ENCODE measurements at places on chromosomes 16 and 17.

DNA sequence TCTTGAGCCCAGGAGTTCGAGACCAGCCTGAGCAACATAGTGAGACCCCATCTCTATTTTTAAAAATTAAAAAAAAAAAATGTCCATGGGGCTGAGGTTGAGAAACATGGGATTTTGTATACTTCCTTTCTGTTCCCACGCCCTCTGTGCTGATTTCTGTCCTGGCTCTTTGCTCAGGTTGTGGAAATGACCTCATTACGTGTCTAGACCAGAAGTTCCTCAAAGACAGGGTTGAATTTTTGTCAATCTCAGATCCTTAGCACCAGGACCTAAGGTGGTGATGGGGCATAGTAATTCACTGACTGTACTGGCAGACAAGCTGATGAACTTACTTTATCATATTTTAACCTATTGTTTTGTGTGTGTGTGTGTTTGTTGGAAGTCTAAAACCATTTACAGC lies 11.2 kb upstream of the HNF1B start:
- no peak for DNase-seq

DNA sequence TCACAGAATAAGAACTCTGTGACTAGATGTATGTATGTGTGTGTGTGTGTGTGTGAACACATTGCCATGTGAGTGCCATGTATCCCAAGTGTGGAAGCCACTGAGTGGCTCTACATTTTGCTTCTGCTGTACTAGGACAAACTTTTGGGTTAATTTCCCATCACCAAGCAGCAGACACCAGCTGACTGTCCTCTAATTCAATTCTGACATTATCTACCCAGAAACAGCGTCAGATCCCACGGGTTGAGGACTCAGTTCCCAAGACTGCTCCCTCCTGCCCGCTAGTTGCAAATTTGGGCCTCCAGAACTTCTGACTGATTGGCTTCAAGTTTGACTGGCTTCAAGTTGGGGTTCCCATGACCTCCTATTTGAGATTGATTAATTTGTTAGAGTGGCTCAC lies 29.2 kb downstream of the HS3ST2 start:
- DNase-seq: no peak

DNA sequence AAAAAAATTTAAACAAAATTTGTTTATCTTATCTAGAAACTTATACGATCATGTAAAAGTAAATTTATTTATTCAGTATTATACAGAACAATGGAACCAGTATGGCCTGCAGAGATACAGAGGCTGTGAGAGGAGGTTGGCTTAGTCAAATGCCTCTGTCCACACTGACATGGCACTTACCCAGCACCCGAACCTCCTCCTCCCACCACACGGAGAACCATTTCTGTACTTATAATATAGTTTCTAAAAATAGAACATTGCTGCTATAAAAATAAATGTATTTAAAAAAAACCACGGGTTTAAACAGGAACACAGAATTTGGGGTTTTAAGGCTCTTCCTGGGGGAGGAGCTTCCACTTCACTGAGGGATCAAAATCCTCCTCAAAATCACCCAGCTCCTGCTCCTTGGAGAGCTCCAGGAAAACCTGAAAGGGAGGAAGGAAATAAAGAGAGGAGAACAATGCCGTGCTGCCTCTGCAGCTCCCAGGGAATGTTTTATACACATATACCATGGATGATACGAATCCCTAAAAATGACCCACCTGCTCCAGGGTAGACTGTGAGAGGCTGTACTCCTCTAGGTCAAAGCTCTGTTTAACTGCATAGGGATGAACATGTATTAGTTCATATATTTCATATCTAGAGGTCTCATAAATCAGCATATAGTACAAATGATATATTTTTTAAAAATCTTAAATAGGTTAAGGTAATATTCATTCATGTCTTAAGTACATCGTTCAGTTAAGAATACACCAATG lies 87.3 kb downstream of the ABCA8 start:
- DNase-seq: no peak

DNA sequence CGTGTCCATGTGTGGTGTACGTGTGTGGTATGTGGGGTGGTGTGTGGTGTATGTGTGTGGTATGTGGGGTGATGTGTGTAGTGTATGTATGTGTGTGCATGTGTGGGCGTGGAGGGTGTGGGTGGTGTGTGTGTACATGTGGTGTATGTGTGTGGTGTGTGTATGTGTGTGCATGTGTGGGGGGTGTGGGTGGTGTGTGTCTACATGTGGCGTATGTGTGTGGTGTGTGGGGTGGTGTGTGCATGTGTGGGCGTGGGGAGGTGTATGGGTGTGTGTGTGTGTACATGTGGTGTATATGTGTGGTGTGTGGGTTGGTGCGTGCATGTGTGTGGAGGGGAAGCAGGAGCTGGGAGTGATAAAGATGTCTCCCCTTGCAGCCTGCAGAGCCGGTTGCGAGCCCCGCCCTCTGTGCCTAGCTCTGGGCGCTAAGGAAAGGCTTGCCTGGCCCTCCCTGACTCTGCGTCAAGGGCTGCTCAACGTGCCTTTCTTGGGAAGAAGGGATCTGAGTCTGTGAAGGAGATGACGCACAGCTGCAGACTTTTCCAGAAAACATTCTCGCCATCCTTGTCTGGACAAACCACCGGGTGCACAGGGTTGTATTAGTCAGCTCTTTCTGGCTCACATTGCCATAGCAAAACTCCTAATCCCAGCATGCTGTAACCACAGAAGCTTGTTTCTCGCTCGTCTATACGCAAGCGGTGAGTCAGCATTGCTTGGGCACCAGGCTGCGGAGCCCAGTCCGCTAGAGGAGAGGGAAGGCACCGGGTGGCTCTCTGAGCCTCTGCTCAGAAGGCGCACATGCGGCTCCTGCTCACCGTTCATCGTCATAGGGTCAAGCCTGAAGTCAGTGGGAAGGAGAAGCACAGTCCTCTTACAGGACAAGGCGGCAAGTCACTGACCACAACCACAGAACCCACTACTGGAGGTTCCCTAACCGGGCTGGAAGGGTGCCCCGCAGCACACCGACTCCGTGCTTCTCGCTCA lies 2.0 kb upstream of the CD300H start:
- DNase-seq: peak; percentile 43

DNA sequence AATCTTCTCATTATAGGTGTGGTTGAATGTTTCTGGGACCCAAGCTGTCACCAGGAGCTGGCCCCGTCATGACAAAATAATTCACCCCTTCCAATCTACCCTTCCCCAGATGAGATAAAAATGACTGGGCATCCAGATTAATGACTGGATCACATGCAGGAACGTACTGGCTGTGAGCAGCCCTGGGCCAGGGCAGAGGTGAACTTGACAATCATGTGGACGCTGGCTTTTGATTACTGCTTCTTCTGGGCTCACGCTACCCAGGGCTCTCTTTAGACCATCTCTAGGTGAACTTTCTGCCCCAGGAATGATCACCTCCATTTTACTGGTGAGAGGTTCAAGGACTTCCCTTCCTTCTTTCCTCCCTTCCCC lies 18.3 kb downstream of the CBX4 start:
- no peak for DNase-seq

- DNase-seq: no peak
These were observed 359.1 kb upstream of the XYLT1 start for GRCh38 chr16:17829811-17830210.

- no peak for DNase-seq
These were observed 1.1 kb upstream of the UBE2I start for GRCh38 chr16:1308036-1308976.

- no peak for DNase-seq
These were observed 2.7 kb downstream of the KRT36 start for GRCh38 chr17:41486809-41487530.

DNA sequence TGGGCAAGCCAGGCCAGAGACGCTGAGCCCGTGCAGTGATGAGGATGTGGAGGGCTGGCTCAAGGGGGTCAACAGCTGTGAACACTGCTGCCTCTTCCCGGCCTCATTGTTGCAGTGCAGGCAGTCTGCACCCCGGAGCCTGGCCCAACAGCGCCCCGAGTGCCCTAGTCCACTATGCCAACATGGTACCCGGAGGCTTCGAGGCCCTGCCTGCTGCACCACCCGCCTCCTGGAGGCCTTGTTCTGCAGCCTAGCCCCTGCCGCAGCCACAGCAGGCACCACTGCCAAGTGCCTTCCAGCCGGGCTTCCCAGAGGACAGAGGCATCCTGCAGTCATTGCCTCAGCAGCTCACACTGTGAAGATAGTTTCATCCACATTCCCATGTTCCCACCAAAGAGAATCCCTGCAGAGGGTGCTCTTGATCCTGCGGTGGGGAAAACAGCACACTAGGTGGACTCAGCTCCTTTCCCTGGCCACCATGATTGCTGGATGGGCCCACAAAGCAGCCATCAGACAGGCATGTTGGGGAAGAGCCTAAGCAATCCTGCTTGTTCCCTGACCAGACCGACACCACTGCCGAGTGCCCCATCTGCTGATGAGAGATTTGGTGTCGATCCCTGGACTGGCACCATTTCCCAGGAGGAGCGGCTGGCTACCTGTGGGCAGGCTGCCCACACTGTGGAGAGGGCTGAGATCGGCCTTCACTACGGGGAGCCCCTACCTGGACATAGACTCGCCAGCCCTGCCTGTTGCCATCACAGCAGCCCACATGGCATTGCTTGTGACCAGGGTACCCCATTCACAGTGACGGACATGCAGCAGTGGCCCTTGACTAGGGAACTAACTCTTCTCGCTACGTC lies 44.9 kb downstream of the USP22 start:
- DNase-seq: no peak

DNA sequence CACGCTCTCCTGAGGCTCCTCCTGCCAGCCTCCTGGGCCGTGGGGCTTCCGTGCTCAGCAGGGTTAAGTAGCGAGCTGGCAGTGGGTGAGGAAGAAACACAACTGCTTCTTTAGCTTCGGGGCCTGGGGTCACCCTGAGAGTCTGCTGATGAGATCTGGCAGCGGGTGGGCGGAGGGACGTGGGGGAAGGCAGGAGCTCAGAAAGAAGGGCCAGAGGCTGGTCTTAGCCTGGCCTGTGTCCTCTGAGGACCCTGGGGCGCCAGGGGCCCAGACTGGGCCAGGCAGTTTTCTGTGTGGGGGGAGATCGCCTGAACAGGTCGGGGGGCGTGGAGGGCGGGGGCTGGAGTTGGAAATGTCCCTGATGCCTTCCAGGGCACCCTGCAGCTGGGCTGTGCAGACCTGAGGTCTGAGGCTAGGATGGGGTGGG lies 97.8 kb upstream of the GSE1 start:
- DNase-seq: no peak

GRCh38 chr17:55742272-55743102 lies 8.4 kb upstream of the PCTP start:
- no peak for DNase-seq

- DNase-seq: no peak
These were observed at the start of gene PSMB10 for GRCh38 chr16:67936124-67936879. Gene PSMB10 (minus strand): TSS chr16:67936850. CDS start chr16:67936749, 101 bp downstream.

GRCh38 chr16:86222965-86223551 lies 287.3 kb upstream of the FOXF1 start:
- DNase-seq: no peak

GRCh38 chr17:64579917-64580316 lies 73.1 kb downstream of the CEP95 start:
- no peak for DNase-seq

GRCh38 chr16:13376174-13376573 lies 474.8 kb downstream of the SHISA9 start:
- no peak for DNase-seq

DNA sequence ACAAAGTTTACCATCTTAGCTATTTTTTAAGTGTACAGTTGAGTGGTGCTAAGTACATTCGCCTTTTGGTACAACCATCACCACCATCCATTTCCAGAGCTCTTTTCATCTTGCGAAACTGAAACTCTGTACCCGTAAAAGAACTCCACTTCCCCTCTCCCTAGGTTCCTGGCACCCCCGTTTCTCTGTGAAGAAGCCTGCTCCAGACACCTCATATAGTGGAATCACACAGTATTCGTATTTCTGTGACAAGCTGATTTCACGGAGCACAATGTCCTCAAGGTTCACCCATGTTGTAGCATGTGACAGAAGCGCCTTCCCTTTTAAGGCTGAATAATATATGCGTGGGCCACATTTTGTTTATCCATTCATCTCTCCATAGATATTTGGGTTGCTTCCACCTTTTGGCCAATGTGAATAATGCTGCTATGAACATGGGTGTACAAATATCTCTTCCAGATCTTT lies 54.2 kb upstream of the MAP3K14 start:
- peak; percentile 27 for DNase-seq

DNA sequence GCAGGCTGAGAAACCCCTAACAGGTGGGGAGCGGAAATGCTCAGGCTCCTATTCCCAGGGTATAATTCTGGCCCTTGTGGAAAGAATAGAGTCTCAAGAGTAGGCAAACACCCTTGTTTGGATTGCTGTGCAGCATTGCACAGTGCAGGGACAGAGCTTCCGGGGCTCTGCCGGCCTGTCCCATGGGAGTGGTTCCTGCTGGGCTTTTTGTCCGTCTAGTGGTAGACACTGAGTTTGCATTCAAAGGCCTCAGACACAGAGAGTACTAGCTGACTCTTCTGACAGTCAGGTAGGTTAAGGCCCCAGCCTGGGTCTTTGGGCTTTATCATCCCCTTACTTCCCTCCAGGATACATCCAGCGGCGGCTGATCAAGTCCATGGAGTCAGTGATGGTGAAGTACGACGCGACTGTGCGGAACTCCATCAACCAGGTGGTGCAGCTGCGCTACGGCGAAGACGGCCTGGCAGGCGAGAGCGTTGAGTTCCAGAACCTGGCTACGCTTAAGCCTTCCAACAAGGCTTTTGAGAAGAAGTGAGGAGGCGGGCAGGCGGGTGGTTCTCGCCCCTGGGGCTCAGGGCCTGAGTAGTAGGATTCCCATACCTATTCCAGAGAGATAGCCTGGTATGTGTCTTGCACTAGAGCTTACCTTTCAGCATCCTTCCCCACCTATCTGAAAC lies 18.1 kb downstream of the POLR2A start:
- DNase-seq: no peak

DNA sequence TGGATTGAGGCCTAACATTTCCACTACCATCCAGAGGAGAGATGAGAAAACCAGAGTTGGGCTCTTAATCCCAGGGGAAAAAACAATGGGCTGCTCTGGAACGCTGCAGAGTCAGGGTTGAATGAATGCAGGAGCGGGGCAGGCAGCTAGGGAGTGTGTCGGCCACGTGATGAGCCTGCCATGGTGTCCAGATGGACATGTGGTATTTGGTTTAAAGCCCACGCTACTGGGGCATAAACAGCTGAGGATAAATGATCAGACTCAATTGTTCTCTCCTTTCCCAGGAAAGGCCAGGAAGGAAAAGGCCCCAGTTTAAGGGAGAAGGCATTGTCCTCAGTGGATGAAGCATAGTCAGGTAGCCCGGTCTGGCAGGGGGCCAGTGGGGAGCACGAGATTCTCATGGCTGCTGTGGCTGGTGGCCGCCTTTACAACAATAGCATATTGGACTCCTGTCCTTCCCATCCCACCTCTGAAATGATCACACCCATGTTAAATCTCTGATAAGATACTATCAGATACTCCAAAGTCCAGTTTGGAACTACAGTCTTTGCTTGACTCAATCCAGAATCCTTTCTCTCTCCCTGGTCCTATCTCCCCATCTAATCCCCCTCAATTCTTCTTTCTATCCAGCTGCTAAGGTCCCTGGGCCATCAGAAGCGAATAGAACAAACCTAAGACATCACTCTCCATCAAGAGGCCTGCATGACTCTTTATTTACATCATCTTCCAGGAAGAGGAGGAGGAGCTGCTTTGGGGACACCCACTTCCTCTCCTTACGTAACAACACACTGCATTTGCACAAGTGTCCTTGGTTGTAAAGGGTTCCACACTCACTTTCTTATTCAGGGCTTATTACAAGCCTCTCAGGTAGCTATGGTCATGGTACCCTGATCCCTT lies 20.4 kb downstream of the CA4 start:
- DNase-seq: no peak

All from HS-27A (cell line).